ENCODE measurements at places on chromosomes 6 and 20. TPM values are rescaled to one million over a fixed set of nuclear protein-coding genes. Genes with fewer than 3 reads are reported as not detected.

TNXB gene
- 0.15 TPM for total RNA-seq

SCAF8 gene
- 21.3 TPM for total RNA-seq

DLL1 gene
- total RNA-seq, result 1.7 TPM

TSPO2 gene
- not detected for total RNA-seq

ARFGAP1 gene
- 67.8 TPM for total RNA-seq

GLP1R gene
- total RNA-seq, result not detected

BMP7 gene
- total RNA-seq, result 0.36 TPM

SAPCD1 gene
- total RNA-seq, result 0.69 TPM

SALL4 gene
- 3.7 TPM for total RNA-seq

RPN2 gene
- total RNA-seq, result 220 TPM

PACRG gene
- not detected for total RNA-seq

SSTR4 gene
- total RNA-seq, result not detected

FAXC gene
- 14.5 TPM for total RNA-seq

SLC22A2 gene
- not detected for total RNA-seq

RFX6 gene
- total RNA-seq, result not detected

GNAS-AS1 gene
- total RNA-seq, result 0.46 TPM

TBC1D22B gene
- 9.8 TPM for total RNA-seq

HEY2 gene
- total RNA-seq, result not detected

MYH7B gene
- not detected for total RNA-seq

MOCS1 gene
- total RNA-seq, result 13.7 TPM

CEP162 gene
- total RNA-seq, result 6.9 TPM

All from melanocyte of skin (primary cell).